ENCODE measurements at places on chromosomes 1 and 21.

DNA sequence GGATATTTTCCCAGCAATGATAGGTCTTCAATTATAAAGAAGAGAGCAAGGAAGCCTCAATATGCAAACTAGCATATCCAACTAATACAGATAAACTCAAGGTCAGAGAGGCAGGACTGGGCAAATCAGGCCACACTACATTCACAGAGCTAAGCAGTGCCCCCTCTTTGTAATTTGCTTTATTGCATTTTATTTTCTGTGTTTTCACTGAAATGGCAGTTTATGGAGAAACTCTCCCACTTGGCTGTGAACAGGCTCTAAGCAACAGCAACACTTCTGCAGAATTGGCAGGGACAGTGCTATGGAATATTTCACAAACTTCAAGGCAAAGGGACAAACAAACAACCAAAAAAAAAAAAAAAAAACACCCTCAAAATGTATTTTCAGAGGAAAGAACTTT, 93.4 kb upstream of the SOD1 start:
- no peak for DNase-seq

DNA sequence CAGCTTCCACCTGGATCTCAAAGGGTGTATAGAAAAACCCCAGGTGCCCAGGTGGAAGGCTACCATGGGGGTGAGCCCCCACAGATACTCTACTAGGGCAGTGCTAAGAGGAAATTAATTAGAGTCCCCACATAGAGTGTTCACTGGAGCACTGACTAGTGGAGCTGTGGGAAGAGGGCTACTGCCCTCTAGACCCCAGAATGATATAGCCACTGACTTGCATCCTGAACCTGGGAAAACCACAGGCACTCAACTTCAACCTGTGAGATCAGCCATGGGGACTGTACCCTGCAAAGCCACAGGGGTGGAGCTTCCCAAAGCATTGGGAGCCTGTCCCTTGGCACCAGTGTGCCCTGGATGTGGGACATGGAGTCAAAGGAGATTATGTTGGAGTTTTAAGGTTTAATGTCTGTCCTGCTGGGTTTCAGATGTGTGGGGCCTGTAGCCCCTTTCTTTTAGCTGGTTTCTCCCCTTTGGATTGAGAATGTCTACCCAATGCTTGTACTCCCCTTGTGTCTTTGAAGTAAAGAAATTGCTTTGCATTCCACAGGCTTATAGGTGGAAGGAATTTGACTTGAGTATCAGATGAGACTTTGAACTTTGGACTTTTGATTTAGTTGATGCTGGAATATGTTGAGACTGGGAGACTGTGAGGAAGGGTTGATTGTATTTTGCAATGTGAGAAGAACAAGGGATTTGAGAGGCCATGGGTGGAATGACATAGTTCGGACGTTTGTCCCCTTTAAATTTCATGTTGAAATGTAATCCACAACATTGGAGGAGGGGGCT, 31.8 kb upstream of the CDC14A start:
- DNase-seq: no peak

DNA sequence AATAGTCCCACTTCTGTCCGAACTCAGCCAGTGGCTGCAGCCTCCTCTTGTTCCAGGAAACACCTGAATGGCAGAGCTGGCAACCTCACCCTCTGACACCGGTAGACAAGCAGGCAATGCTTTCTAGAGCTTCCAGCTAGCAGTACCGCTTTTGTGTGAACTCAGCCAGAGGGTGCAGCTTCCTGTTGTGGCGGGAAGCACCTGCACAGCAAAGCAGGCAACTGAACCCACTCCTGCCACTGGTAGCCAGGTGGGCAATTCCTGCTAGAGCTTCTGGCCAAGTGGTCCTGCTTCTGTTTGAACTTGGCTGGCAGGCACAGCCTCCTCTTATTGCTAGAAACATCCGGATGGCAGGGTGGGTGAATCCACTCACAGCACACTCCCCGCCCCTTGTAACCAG, 40.1 kb upstream of the TMPRSS15 start:
- no peak for DNase-seq

- no peak for DNase-seq
Observed at GRCh38 chr1:157399343-157399983, 152.9 kb downstream of the FCRL5 start.

DNA sequence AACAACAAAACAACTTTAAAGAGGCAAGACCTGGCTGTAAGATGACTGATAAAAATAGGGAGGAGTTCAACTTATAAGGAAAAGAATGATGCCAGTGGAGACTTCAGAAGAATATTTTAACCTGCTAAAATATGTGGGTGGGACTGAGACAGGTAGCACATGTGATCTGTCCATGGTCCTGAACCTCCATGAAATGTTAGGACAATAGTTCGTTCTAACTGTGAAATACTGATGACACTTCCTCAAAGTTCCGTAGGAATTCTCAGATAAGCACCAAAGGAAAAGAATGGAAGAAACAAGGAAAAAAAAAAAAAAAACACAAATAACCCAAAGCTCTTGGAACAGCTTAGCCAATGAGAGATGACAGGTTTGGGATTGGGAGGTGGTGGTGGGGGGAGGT, 44.7 kb downstream of the CDC42BPA start:
- no peak for DNase-seq

Data from right atrium auricular region (tissue), 2 donors.